ENCODE measurements at places on chromosomes 6 and 20. TPM values are rescaled to one million over a fixed set of nuclear protein-coding genes. Genes with fewer than 3 reads are reported as not detected.

The PACRG gene
- total RNA-seq: 4.1 TPM

The DLL1 gene
- 11.4 TPM for total RNA-seq

The PTCHD4 gene
- total RNA-seq: 2.8 TPM

The TMEM63B gene
- 21.6 TPM for total RNA-seq

The FGD2 gene
- 25.8 TPM for total RNA-seq

The TCP11 gene
- total RNA-seq: 2.8 TPM

The BYSL gene
- 6.1 TPM for total RNA-seq

The HLA-DPB1 gene
- 33.8 TPM for total RNA-seq

The REM1 gene
- 0.96 TPM for total RNA-seq

The TBP gene
- 16.4 TPM for total RNA-seq

The PCMT1 gene
- total RNA-seq: 62.2 TPM

The MYH7B gene
- total RNA-seq: 0.63 TPM

The LCA5 gene
- 18.8 TPM for total RNA-seq

The PRSS16 gene
- total RNA-seq: 14.2 TPM

The COL9A3 gene
- 113 TPM for total RNA-seq

The CST2 gene
- total RNA-seq: not detected

The TP53TG5 gene
- total RNA-seq: not detected

The SPTLC3 gene
- total RNA-seq: 71.5 TPM

The HRH3 gene
- not detected for total RNA-seq

The KIF6 gene
- total RNA-seq: 0.49 TPM

The HMGCLL1 gene
- total RNA-seq: 1.0 TPM

The BLOC1S5 gene
- total RNA-seq: 27.7 TPM

The PNPLA1 gene
- total RNA-seq: not detected

The NOX3 gene
- not detected for total RNA-seq

The CDC40 gene
- total RNA-seq: 32.0 TPM

The LPA gene
- 1.4 TPM for total RNA-seq

The JAG1 gene
- total RNA-seq: 41.2 TPM

The C6orf58 gene
- total RNA-seq: not detected

The GTF3C6 gene
- total RNA-seq: 49.8 TPM

The CYP24A1 gene
- not detected for total RNA-seq

The HDGFL1 gene
- not detected for total RNA-seq

The WFDC12 gene
- not detected for total RNA-seq

The C20orf202 gene
- total RNA-seq: not detected

The CDK19 gene
- total RNA-seq: 13.1 TPM

The TBCC gene
- 48.4 TPM for total RNA-seq

The CSTF1 gene
- 32.3 TPM for total RNA-seq

The ACSS1 gene
- total RNA-seq: 56.2 TPM

The RAET1L gene
- total RNA-seq: not detected

The CCM2L gene
- total RNA-seq: 9.8 TPM

The ENPP4 gene
- 26.3 TPM for total RNA-seq

The TFAP2D gene
- total RNA-seq: not detected

The PRICKLE4 gene
- 13.7 TPM for total RNA-seq

The LST1 gene
- 3.2 TPM for total RNA-seq

The SPEF1 gene
- total RNA-seq: 2.2 TPM
